ENCODE measurements at places on chromosomes 12 and 14. TPM values are rescaled to one million over a fixed set of nuclear protein-coding genes. Genes with fewer than 3 reads are reported as not detected.

LRRC43 gene
- total RNA-seq: not detected

APOLD1 gene
- 0.19 TPM for total RNA-seq

NRDE2 gene
- total RNA-seq: 10.2 TPM

TOMM20L gene
- total RNA-seq: not detected

MTHFD1 gene
- total RNA-seq: 122 TPM
